ENCODE measurements at places on chromosomes 1 and 21.

GRCh38 chr1:164725401-164725800 lies 166.4 kb downstream of the PBX1 start:
- no peak for DNase-seq

- no peak for DNase-seq
These were observed 621.5 kb upstream of the ADGRL2 start for GRCh38 chr1:81179242-81179641.

GRCh38 chr1:222250376-222250775 lies 297.5 kb downstream of the HHIPL2 start:
- DNase-seq, result no peak

DNA sequence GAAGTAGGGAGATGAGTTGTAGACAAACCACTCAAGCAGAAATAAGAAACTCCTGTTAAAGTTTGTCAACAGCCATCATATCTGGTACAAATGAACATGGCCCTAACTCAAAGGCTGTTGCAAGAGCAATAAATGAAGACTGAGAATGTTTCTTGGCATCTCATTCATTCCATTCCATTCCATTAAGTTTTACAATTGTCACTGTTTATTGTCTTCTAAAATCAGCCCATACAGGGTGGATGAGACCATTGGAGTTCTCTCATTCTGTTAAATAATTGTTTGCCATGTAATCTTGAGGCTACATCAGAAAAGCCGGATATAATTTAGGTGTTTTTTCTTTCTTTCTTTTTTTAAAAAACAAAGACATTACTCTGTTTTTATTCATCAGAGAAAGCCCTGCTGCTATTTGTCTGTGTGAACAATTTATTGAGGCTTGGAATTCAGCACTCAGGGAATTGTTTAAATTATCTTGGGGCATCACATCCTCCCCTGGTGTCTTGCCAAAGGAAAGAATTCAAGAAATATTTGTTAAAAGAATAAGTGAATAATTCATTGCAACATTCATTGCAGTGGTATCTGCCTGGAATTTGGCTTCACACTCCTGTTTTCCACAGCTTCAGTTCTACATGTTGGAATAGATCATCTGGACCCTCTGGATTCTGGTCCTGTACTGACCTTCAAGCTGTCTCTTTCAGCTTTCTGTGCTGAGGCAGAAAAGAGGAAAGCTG lies 604.5 kb downstream of the PLPP3 start:
- DNase-seq, result no peak

DNA sequence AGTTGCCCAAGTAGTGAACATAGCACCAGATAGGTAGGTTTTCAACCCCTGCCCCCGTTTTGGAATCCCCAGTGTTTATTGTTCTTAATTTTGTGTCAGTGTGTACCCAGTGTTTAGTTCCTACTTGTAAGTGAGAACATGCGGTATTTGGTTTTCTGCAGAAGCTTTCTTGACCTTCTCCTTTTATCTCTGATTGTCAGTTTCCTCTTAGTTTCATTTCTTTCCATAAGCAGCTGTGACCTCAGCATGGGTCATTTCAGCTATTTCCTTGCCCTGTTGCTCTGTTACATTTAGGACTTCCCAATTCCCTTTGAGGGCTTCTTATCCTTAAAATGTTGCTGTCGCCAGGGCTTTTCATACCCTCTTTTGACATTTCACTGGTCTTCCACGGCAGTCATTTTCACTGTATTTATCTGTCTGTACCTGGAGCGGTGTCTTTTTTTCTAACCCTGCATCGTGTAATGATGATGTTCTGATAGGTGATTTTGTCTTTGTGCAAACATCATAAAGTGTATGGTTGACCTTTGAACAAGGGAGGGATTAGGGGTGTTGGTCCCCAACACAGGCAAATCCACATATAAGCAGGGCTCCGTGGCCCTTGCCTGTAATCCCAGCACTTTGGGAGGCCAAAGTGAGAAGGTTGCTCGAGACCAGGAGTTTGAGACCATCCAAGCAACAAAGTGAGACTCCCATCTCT lies 15.0 kb downstream of the ITSN1 start:
- DNase-seq, result no peak

DNA sequence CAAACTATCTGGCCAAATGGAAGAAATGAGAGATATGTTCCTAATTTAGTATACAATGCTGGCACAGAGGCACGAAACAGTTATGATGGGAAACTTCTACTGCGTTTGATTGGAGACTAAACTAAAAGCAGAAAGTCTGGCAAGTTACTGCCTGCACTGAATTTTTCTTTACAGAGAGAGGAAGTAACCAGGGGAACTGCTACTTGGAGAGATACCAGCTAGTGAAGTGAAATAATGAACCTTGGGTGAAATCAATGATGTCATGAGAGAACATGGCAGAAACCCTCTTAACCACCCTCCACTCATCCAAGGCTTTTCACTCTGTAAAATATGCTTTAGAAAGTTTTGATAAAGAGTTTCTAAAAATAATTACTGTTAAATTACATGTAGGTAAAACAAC lies 29.3 kb downstream of the NIBAN1 start:
- DNase-seq, result no peak

- DNase-seq, result no peak
These were observed 300.7 kb upstream of the SPAG17 start for GRCh38 chr1:118485757-118486156.

GRCh38 chr1:30302858-30303257 lies 420.5 kb downstream of the MATN1 start:
- peak; percentile 4 for DNase-seq

DNA sequence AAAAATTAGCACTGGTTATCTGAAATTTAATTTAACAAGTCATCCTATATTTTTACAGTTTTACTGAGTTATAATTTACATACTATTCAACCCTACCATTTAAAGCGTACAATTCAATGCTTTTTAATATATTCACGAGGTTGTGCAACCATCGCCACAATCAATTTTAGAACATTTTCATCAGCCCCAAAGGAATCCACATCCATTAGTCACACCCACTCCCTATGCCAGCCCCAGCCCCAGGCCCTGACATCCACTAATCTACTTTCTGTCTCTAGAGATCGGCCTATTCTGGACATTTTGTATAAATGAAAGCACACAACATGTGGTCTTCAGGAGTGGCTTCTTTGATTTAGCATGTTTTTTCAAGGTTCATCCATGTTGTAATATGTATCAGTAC lies 134.7 kb downstream of the PSMG1 start:
- DNase-seq, result no peak

- DNase-seq, result no peak
These were observed 19.7 kb upstream of the S1PR1 start for GRCh38 chr1:101217148-101217547.

- DNase-seq, result no peak
These were observed 36.7 kb upstream of the KIRREL1 start for GRCh38 chr1:157956732-157957131.
